Heart left ventricle (tissue), 16 donors: ENCODE measurements at places on chromosomes 11 and 22. TPM values are rescaled to one million over a fixed set of nuclear protein-coding genes. Genes with fewer than 3 reads are reported as not detected.

GRCh38 chr11:68213135-68213515, at the start of gene KMT5B:
KMT5B (minus strand) TSS chr11:68213296; CDS start chr11:68190076, 23,220 bp downstream.
- peak; percentile 68 for DNase-seq
- H3K4me1 ChIP-seq = peaks cover 60% of the 10 kb centered on the region
- peak within 1 kb of the TSS; percentile 85 for H3K4me3 ChIP-seq
- H3K27ac ChIP-seq = peak within 1 kb of the TSS; percentile 100

GRCh38 chr11:2791139-2791520, 91.3 kb upstream of the KCNQ1OT1 start:
- H3K27me3 ChIP-seq = no peaks in the 10 kb centered on the region
- H3K36me3 ChIP-seq = no peaks in the 10 kb centered on the region
- peaks cover 7% of the 10 kb centered on the region for H3K4me1 ChIP-seq
- H3K27ac ChIP-seq = no peak overlapping the region

Gene ACTN3
- total RNA-seq = not detected

DNA sequence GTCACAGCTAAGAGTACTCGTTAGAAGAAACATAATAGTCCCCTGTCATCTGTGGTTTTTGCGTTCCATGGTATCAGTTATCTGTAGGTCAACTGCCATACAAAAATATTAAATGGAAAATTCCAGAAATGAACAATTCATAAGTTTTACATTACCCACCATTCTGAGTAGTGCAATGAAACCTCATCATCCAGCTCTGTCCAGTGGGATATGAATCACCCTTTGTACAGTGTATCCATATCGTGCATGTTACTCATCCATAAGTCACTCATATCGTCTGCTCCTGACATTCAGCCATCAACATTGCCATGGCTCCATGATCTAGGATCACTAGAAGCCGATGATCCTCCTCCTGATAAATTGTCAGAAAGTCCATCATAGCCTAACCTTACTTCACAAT, 174.9 kb upstream of the C11orf87 start:
- H3K36me3 ChIP-seq = no peaks in the 10 kb centered on the region
- no peaks in the 10 kb centered on the region for H3K4me1 ChIP-seq
- DNase-seq = no peak
- no peak overlapping the region for H3K4me3 ChIP-seq

Gene NRIP3
- 0.58 TPM for total RNA-seq

GRCh38 chr11:61716478-61717285, 35.8 kb upstream of the MYRF start:
- H3K4me1 ChIP-seq = peaks cover 16% of the 10 kb centered on the region
- no peak for DNase-seq
- H3K4me3 ChIP-seq = no peak overlapping the region

- no peak overlapping the region for H3K27ac ChIP-seq
- H3K36me3 ChIP-seq = no peaks in the 10 kb centered on the region
- H3K4me1 ChIP-seq = peaks cover 7% of the 10 kb centered on the region
- H3K4me3 ChIP-seq = no peak overlapping the region
- DNase-seq = no peak
Observed at GRCh38 chr11:120284272-120284671, 40.8 kb upstream of the TLCD5 start.

DNA sequence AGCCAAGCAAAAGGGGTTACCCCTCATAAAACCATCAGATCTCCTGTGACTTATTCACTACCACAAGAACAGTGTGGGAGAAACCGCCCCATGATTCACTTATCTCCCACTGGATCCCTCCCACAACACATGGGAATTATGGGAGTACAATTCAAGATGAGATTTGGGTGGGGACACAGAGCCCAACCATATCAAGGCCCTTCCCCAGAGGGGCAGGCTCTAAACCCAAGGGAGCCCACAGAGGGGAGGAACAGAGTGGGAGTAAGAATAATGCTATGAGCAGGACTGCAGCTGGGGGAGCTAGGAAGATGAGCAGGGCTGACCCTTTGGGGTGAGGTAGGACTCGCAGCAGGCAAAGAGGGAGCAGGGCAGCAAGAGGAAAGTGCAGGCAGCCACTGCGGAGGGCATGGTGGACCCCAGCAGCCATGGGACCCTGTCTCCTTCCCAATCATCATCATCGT, 59.3 kb downstream of the CD82 start:
- no peak overlapping the region for H3K4me3 ChIP-seq
- H3K27me3 ChIP-seq = no peaks in the 10 kb centered on the region
- no peak overlapping the region for H3K27ac ChIP-seq
- H3K36me3 ChIP-seq = no peaks in the 10 kb centered on the region
- peaks cover 56% of the 10 kb centered on the region for H3K4me1 ChIP-seq
- DNase-seq = no peak
